ENCODE measurements at places on chromosomes 1 and 21.

GRCh38 chr1:229619002-229619401 lies 6.9 kb downstream of the TAF5L start:
- no peak for DNase-seq

DNA sequence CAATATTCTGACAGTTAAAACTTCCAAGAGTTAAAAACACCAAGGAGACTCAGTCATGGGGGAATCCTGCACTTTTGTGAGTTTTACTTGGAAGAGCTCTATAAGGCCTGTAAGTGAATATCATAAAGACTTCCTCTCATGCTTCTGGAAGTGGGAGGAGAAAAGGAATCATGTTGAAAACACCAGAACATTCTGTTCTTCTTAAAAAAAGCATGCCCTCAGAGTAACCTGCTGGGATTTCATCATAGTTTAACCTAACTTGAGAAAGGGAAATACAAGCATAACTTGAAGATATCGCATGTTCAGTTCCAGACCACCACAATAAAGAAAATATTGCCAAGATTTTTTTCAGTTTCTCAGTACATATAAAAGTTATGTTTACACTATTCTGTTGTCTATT lies 51.9 kb downstream of the COL11A1 start:
- no peak for DNase-seq

DNA sequence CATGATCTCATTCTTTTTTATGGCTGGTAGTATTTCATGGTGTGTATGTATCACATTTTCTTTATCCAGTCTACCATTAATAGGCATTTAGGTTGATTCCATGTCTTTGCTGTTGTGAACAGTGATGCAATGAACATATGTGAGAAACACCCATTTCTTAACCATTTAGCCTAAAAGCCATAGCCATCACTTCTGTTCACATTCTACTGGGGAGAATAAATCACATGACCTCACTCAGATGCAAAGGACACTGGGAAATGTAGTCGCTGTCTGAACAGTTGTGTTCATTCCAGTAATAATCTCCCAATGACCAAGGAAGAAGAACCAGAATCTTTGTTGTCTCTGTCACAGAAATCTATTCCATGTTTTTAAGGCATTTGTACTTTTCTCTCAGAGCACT lies 15.1 kb upstream of the PLA2G2E start:
- no peak for DNase-seq

GRCh38 chr1:60765204-60765603 lies 317.2 kb upstream of the NFIA start:
- DNase-seq = no peak

GRCh38 chr1:7893529-7894180 lies 40.8 kb upstream of the UTS2 start:
- no peak for DNase-seq

DNA sequence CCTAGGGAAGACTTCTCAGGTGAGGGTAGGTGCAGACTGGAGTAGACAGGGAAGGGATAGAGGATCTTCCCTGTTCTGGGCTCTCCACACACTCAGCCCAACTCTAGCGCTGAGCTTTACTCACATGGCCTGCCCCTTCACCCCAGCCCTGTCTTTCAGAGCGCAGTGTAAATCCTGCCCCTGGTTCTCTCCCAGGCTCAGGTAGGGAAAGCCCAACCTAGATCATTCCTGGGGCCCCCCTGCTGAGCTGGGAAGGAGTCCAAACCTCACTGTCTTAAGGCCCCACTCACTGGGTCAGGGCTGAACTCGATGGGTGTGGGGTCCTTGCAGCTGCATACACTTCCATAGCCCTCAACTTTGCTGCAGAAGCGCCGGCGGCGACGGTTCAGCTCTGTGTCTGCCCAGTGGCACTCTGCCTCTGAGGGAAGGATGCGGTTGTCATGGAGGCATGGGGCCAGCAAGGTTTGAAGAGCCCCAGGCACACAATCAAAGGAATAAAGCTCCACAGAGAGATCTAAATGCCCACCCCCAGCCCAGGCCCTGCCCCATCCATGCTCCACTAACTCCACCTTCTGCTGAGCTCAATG lies 4.2 kb downstream of the POMGNT1 start:
- DNase-seq = no peak

- no peak for DNase-seq
Measured at GRCh38 chr1:54486907-54487306, 61.1 kb upstream of the ACOT11 start.

GRCh38 chr1:53551428-53551995 lies 92.3 kb downstream of the DMRTB1 start:
- DNase-seq = no peak

GRCh38 chr1:213821943-213822334 lies 165.8 kb upstream of the PROX1 start:
- no peak for DNase-seq

DNA sequence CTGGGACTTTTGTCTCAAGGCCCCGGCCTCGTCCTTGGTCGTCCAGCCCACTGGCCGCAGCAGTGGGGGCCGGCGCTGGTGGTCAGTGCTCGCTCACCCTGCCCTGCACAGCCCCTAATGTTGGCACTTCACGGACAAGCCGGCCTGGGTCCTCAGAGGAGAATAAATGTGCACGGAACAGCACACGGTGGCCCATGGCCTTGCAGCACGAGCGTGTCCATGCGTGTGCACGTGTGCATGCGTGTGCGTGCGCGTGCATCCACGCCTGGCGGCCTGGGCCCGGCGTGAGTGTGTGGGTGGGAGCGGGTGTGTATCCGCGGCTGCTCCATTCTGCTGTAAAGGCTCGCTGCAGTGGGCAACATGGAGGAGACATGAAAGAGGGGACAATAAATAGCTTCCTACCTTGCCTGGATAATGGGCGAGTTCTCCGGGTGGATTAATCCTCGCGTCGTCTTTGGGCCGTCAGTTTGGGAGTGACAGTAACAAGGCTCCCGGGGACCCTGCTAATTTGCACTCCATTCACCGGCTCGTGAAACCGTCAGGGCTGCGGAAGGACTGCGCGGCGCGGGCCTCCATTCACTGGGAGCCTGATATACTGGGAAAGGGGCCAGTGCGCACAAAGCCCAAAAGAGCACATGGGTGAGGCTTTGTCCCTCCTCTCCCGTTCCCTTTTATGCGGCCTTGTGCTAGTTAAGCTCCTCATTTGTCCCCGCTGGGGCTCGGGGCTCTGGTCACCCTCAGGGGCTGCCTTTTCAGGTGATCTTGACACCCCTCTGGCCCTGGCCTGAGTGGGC lies 142.8 kb downstream of the PRDM16 start:
- DNase-seq = no peak

DNA sequence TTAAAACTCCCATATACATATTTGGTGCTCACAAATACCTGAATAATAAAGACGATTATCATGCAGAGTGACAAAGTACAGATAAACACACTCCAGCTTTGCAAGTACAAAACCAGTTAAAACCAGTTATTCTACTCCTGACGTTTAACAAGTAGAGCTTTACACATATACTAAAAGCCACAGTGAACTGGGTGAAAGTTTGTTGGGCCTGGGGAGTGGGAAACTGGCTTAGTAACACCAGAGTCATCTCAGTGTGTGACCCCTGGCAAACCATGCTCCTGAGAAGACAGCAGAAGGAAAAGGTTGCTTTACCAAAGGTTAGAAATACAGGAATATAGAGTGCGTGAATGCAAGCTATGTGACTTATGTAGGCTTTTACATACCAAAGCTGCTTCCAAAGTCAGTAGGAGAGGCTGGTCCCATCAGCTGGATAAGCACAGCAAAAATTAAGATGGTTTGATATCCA lies 148.1 kb downstream of the NRIP1 start:
- no peak for DNase-seq

DNA sequence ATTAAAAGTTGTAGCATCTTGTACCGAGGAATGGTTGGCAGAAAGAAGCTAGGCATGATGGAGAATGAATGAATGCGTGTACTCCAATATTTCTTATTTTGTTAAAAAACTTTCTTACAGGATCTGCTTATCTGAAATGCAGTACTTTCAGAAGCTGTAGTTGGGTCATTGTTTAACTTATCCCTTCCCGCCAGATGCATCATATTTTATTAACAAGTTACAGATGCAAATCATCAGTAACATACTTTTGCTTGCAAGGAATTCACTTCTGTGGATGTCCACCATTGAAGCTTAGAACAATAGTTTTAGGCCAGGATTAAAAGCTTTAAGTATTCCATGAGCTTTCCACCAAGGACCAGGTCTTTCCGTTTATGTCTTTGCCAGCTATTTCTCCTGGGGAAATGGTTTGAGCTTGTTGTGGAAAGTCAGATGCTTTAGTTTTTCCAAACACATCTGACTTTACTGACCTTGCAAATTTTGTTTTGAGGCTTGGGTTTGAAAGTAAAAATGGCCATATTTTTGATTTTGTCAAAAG lies 65.4 kb downstream of the PATJ start:
- DNase-seq = no peak

DNA sequence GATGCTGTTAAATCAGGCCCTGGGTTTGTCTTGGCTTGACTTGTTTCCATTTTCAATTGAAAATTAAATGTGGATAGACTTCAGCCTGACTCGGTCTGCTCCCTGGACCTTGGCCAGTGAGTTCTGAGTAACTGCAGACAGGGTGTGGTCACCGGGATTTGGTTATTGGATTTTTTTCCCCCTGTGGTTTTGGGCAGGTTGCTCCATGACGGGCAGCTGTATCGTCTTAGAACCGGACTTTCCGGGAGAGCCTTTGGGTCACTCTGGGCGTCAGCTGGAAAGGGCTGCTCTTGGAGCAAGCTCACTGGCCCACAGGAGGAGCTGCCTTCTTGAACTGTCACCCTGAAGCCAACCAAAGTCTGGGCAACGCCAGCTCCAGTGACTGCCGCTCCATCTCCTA lies 75.0 kb downstream of the CLIC6 start:
- no peak for DNase-seq

- DNase-seq = no peak
Measured at GRCh38 chr1:100868364-100868995, 26.2 kb downstream of the EXTL2 start.
